CD8-positive, alpha-beta memory T cell (primary cell): ENCODE measurements at places on chromosomes 12 and 14. TPM values are rescaled to one million over a fixed set of nuclear protein-coding genes. Genes with fewer than 3 reads are reported as not detected.

Gene KLHL33
- total RNA-seq = 0.09 TPM

Gene SIVA1
- 175 TPM for total RNA-seq

- DNase-seq = no peak
- no peaks in the 10 kb centered on the region for H3K36me3 ChIP-seq
- no peak overlapping the region for H3K4me3 ChIP-seq
- H3K27me3 ChIP-seq = peaks cover 17% of the 10 kb centered on the region
- no peak overlapping the region for H3K27ac ChIP-seq
Observed at GRCh38 chr14:61192989-61193388, 88.1 kb downstream of the TMEM30B start.

GRCh38 chr12:93567174-93567573 is 5.3 kb upstream of the SOCS2 start:
- no peak overlapping the region for H3K27ac ChIP-seq
- DNase-seq = no peak
- no peaks in the 10 kb centered on the region for H3K27me3 ChIP-seq
- H3K4me3 ChIP-seq = no peak overlapping the region
- H3K4me1 ChIP-seq = peaks cover 4% of the 10 kb centered on the region

- DNase-seq = no peak
- no peak overlapping the region for H3K4me3 ChIP-seq
- no peaks in the 10 kb centered on the region for H3K36me3 ChIP-seq
- H3K27ac ChIP-seq = no peak overlapping the region
Observed at GRCh38 chr14:52235434-52235833, 32.1 kb upstream of the PTGDR start.

DNA sequence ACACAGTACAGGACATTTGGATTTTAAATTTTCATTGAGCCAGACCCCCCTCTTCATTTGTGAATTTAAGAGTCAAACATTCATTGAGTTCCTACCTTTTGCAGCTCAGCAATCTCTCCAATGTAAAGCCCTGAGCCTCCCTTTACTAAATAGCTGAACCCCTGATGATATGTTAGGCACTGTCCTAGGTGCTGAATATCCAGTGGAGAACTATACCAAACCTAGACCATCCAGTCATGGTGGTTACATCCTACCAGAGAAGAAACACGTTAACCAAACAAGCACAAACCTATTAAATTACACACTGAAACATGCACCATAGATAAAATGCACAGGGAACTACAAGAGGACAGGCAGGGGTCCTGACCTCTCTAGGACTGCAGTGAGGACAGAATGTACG is 1585.3 kb upstream of the TMEM132C start:
- no peak overlapping the region for H3K4me3 ChIP-seq
- no peaks in the 10 kb centered on the region for H3K4me1 ChIP-seq
- DNase-seq = no peak
- H3K36me3 ChIP-seq = no peaks in the 10 kb centered on the region
- H3K27ac ChIP-seq = no peak overlapping the region
- H3K27me3 ChIP-seq = no peaks in the 10 kb centered on the region

DNA sequence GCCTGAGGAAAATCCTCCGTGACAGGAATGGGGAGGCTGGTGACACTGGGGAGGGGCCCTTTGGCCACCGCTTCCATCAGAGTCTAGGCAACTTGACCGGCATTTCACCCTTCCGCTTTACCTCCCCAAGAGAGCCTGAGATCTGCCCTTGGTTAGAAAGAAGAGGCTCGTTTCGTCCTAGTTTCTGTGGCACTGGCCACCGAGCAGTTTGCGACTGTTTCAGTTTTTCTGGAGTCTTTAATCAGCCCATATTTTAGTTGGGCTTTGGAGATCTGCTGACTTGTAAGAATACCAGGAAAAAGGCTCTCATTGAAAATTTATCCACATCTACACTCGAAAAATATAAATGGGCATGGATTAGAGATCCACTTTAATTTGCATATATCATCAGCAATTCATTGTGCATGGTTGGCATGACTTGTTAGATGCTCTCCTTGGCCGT is 414 bp upstream of the ANKS1B start:
- no peaks in the 10 kb centered on the region for H3K27me3 ChIP-seq
- no peak overlapping the region for H3K27ac ChIP-seq
- no peaks in the 10 kb centered on the region for H3K4me1 ChIP-seq
- DNase-seq = no peak
- H3K36me3 ChIP-seq = no peaks in the 10 kb centered on the region
